ENCODE measurements at places on chromosomes 1 and 21.

- DNase-seq: no peak
Observed at GRCh38 chr1:61636376-61636775, 88.6 kb downstream of the TM2D1 start.

- no peak for DNase-seq
Observed at GRCh38 chr1:148264374-148265276, 112.5 kb upstream of the NBPF11 start.

DNA sequence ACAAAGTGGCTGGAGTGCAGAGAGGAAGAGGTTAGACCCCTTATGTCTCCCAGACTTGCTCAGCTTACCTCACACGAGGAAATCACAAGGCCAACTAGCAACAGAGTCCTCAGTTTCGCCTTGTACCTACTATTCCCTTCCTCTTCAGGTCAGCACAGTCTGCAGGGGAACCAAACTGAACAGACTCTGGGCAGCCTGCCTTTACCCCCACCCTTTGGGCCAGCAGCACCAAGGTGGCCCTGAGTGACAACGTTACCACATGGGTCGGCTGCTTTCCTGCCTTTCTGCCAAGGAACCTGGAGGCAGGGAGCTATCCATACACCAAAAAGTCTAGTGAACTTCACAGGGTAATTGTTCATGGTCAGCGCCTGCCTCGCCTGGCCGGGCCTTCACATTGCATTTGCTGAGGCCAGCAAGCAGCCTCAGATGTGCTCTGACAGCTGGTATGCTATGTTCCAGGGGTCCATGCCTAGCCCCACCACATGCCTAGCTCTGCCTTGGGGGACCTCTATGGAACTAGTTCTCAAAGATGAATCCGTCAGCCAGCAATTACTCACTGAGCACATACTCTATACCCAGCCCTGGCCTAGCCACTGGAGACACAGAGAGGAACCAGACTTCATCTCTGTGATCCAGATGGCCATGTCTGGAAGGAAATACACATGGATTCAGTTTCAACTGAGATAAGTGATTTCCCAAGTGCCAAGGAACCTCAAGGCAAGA is 69.6 kb downstream of the DMAP1 start:
- DNase-seq: no peak

DNA sequence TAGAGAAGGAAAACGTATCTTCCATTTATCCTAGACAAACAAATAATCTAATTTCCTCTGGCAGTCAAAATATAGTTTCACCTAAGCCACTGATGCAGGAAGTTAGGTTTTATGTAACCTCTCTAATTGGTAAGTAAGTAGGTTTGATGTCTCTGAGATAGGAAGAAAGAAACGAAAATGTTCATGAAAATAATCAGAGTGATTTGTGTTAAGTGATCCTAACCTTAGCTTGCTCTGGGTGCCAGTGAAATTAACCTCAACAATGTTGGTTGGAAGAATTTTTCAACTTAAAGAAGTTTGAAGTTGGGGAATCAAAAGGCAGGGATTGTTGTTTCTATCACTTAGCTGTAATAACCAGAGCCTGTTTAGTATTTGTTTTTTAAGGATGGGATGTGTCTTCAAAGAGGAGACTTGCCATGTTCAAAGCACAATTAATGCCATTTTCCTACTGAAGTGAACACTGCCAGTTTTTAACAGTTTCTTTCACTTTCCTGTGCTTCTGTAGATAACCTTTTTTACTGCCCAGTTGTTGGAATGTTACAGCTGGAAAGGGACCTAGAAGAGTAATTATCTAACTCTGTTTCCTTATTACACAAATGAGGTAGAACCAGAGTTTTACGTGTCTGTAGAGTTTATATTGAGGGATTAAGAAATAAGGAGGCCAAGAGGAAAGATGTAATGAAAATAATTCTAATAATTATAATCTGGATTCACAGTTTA is 18.4 kb downstream of the HIPK1 start:
- DNase-seq: no peak

DNA sequence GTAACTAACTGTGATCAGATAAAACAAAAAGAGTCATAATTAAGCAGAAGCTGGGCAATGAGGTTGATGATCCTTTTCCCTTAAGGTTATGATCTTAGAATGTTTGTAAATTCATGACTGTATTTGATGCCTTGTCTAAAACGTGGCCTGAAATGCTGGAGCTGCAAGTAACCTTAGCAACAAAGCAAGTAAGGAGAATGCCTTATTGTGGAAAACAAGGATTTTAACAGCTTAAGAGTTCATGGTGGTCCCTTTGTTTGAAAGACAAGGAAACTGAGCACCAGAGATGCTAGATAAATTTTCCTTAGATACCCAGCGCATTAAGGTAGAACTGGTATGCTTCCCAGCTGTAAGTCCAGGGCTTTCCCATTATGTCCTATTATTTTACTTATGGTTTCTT is 25.7 kb upstream of the XPR1 start:
- DNase-seq: no peak
